Colonic mucosa (tissue), 4 donors: ENCODE measurements at places on chromosomes 1 and 21. TPM values are rescaled to one million over a fixed set of nuclear protein-coding genes. Genes with fewer than 3 reads are reported as not detected.

KCNQ4 gene
- total RNA-seq, result 1.9 TPM

OLFML2B gene
- total RNA-seq, result 0.57 TPM

B3GALT5 gene
- total RNA-seq, result 205 TPM

HES4 gene
- 30.5 TPM for total RNA-seq

DEGS1 gene
- 36.8 TPM for total RNA-seq

C1orf122 gene
- total RNA-seq, result 51.4 TPM

- no peak for DNase-seq
- H3K4me1 ChIP-seq, result no peaks in the 10 kb centered on the region
- no peaks in the 10 kb centered on the region for H3K27me3 ChIP-seq
- H3K36me3 ChIP-seq, result no peaks in the 10 kb centered on the region
- no peak overlapping the region for H3K27ac ChIP-seq
Observed at GRCh38 chr21:21851657-21852056, 853.4 kb downstream of the NCAM2 start.

GRCh38 chr1:116316373-116316772 is 56.7 kb upstream of the ATP1A1 start:
- H3K36me3 ChIP-seq, result no peaks in the 10 kb centered on the region
- H3K27me3 ChIP-seq, result no peaks in the 10 kb centered on the region
- peaks cover under 1% of the 10 kb centered on the region for H3K4me1 ChIP-seq
- H3K4me3 ChIP-seq, result no peak overlapping the region

DNA sequence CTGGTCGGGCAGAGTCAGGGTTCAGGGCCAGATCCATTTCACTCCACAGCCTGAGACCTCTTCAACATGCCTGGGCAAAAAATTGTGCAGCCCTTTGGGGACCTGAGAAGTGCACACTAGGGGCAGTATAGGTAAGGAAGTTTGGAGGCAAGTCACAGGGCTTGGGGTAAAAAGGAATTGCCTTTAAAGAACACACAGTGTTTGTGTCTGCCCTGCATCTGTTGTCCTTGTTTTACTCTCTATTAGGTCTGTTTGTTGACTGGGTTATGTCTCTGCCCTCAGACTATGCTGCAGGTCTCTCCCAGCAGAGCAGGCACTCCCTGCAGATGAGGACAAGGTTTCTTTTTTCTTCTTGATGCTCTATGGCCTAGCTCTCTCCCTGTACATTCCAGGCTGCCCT is 22.0 kb downstream of the LDLRAD2 start:
- peaks cover 21% of the 10 kb centered on the region for H3K36me3 ChIP-seq
- H3K4me1 ChIP-seq, result no peaks in the 10 kb centered on the region
- no peak overlapping the region for H3K27ac ChIP-seq
- no peaks in the 10 kb centered on the region for H3K27me3 ChIP-seq

DNA sequence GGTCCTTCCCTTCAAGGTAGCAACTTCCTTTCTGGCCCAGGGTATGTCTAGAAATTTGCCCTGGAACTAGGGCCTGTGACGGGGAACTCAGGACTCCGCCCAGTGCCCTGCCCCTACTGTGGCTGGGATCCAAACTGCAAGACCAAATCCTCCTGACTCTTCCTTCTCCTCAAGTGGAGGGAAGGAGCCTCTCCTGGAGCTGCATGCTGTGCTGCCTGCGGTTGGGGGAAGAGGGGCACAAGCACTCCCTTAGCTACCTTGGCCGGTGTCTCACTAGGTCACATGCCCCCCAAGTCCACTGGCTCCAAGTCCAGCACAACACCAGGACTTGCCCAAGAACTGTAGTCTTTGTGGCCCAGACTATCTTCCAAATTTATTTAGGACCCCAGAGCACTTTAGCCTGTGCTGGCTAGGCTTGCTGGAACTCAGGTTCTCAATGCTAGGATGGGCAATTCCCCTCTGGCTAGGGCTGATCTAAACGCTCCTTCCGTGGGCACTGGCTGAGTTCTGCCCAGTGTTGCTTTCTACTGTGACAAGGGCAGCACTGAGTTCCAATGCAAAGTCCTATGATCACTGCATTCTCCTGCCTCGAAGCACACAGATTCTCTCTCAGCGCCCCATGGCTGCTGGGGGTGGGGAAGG is 12.2 kb downstream of the ADSS2 start:
- H3K4me3 ChIP-seq, result no peak overlapping the region
- peak; percentile 64 for DNase-seq
- H3K27ac ChIP-seq, result no peak overlapping the region
- no peaks in the 10 kb centered on the region for H3K36me3 ChIP-seq
- H3K4me1 ChIP-seq, result no peaks in the 10 kb centered on the region

DNA sequence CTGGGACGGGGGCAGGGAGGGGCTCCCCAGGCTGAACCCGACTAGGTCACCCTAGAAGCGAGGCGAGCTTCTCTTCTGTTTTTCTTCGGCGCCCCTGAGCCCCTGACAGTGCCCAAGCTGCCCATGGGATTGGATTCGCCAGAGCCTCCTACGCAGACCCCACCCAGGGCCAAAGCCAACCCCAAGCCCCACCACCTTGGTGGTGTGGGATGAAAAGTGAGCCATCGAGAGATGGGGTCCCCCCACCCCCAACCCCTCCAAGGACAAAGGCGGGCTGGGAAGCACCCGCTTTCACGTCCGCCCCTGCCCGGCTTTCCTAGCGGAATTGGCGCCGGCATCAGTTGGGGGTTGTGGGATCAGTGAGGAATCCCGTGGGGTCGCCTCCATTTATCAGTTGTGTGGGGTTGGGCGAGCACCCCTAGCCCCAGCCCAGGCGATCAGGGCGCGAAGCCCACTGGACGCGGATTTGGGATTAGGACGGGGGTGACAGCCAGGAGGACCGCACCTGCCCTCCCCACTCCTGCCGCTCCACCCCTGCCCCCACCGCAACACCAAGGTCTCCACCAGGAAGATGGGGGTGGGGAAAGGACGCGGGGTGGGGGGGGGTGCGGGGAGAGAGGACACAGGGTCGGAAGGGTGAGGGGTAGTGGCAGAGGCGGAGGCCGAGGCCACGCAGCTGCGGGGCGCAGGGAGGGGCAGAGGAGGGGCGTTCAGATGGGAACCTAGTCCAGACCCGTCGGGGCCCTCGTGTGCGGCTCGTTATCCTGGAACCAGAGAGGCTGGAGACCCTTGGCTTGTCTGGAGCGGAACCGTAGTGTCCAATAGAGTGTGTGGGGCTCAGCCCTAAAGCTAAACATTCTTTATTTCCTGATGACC is 4.4 kb downstream of the TSPEAR start:
- H3K27me3 ChIP-seq, result peaks cover 62% of the 10 kb centered on the region
- H3K27ac ChIP-seq, result no peak overlapping the region

- no peaks in the 10 kb centered on the region for H3K4me1 ChIP-seq
- no peaks in the 10 kb centered on the region for H3K27me3 ChIP-seq
- peak; percentile 56 for DNase-seq
- H3K36me3 ChIP-seq, result no peaks in the 10 kb centered on the region
- no peak overlapping the region for H3K4me3 ChIP-seq
- no peak overlapping the region for H3K27ac ChIP-seq
Observed at GRCh38 chr21:38712071-38712470, 93.7 kb upstream of the ETS2 start.

DNA sequence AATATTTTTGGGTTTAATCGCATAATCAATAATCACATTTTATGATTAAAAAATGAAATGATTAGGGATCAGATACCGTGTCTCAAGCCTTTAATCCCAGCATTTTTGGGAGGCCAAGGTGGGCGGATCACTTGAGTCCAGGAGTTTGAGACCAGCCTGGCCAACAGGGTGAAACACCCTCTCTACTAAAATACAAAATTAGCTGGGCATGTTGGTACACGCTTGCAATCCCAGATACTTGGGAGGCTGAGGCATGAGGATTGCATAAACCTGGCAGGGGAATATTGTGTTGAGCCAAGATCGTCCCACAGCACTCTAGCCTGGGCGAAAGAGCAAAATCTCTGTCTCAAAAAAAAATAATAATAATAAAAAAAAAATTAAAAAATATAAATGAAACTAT is 1581.4 kb downstream of the KCNT2 start:
- no peaks in the 10 kb centered on the region for H3K36me3 ChIP-seq
- no peak for DNase-seq
- H3K4me1 ChIP-seq, result no peaks in the 10 kb centered on the region
- H3K4me3 ChIP-seq, result no peak overlapping the region
- H3K27me3 ChIP-seq, result no peaks in the 10 kb centered on the region

DNA sequence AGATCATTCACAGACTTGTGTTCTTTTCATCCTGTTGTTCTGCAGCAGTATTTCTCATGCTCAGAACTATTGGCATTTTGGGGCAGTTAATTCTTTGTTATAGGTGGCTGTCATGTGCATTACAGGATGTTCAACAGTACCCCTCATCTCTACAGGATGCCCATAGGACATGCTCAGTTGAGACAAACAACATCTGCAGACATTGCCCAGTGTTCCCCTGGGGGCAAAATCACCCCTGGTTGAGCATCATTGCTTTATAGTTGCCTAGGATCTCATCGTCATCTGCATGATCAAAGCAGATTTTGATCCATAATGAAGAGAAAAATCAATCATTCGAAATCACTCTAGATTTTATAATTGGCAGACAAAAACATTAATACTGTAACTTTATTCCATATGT is 222.5 kb upstream of the CACYBP start:
- no peaks in the 10 kb centered on the region for H3K36me3 ChIP-seq
- no peak for DNase-seq
- H3K4me3 ChIP-seq, result no peak overlapping the region

- H3K27ac ChIP-seq, result no peak overlapping the region
- no peak overlapping the region for H3K4me3 ChIP-seq
- H3K4me1 ChIP-seq, result no peaks in the 10 kb centered on the region
- H3K36me3 ChIP-seq, result no peaks in the 10 kb centered on the region
Observed at GRCh38 chr1:96016219-96016618, 705.4 kb upstream of the PTBP2 start.

GRCh38 chr1:109091078-109091838 is 694 bp downstream of the TMEM167B start:
- peak overlapping the region; percentile 82 for H3K27ac ChIP-seq
- H3K36me3 ChIP-seq, result peaks cover 4% of the 10 kb centered on the region
- peak overlapping the region; percentile 59 for H3K4me3 ChIP-seq
- H3K4me1 ChIP-seq, result peaks cover 8% of the 10 kb centered on the region
- DNase-seq, result peak; percentile 61

GRCh38 chr1:186236921-186237320 is 138.1 kb downstream of the TPR start:
- H3K4me1 ChIP-seq, result no peaks in the 10 kb centered on the region
- no peak for DNase-seq
- H3K27ac ChIP-seq, result no peak overlapping the region

DNA sequence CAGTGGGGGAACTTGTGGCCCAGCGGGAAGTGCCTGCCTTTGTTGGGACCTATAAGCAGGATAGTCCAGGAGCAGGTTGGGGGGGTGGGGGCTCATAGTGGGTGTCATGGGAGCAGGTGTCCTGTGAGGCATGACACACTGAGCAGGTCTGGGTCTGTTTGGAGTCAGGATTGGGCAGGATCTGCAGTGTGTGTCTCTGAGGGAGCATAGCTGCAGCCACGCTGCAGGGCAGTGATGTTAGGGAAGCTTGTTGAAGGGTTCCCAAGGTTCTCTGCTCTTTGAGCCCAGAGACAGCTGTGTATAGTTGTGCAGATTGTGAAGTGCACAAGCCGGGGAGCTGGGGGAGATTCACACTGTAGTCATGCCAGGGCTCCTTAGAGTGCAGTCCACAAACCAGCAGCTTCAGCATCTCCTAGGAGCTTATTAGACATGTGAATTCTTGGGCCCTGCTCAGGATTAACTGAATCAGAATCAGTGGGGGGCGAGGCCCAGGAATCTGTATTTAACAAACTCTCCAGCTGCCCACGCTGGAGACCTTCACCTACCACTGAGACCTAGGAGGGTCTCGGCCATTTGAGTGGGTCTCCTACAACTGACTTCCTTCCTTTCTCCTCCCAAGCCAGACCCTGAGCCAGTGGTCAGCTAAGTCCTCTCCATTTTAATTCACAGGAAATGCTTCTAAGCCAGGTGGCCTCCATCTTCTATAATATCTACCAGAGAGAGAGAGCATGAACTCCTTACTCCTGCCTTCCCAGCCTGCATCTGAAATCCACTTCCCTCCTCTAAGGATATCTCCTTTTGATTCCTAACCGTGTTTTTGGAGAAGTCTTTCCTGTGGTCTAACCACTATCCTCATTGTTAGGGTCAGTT is 11.1 kb downstream of the INSRR start:
- H3K27ac ChIP-seq, result no peak overlapping the region
- DNase-seq, result no peak
- no peaks in the 10 kb centered on the region for H3K4me1 ChIP-seq
- H3K36me3 ChIP-seq, result no peaks in the 10 kb centered on the region
- H3K4me3 ChIP-seq, result no peak overlapping the region

DNA sequence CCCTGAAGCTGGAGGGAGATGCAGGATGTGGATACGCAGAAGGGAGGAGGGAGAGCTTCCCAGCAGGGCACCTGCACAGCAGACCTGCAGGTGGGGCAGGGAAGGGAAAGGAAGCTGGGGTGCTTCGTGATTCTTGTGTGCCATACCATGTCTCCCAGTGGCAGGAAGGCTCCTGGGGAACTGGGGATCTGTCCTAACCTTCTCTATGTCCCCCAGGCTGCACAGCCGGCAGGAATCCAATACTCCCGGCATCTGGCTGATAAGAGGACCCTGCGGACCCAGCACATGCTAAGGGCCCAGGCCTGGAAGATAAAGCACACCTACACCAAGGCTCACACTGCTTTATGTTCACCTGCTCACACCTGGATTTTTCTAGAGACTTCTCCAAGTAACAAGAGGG is 79.4 kb downstream of the ITPKB start:
- H3K4me3 ChIP-seq, result no peak overlapping the region
- H3K27me3 ChIP-seq, result no peaks in the 10 kb centered on the region
- no peak for DNase-seq
- peaks cover 12% of the 10 kb centered on the region for H3K4me1 ChIP-seq
- no peaks in the 10 kb centered on the region for H3K36me3 ChIP-seq
- no peak overlapping the region for H3K27ac ChIP-seq

DNA sequence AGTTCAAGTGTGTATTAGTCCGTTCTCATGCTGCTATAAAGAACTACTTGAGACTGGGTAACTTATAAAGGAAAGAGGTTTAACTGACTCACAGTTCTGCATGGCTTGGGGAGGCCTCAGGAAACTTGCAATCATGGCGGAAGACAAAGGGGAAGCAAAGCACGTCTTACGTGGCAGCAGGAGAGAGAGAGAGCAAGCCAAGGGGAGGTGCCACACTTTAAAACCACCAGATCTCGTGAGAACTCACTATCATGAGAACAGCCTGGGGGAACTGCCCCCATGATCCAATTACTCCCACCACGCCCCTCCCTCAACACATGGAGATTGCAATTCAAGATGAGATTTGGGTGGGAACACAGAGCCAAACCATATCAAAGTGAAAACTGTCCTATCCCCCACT is 4.1 kb upstream of the MIS18A start:
- no peak for DNase-seq
- no peak overlapping the region for H3K4me3 ChIP-seq

DNA sequence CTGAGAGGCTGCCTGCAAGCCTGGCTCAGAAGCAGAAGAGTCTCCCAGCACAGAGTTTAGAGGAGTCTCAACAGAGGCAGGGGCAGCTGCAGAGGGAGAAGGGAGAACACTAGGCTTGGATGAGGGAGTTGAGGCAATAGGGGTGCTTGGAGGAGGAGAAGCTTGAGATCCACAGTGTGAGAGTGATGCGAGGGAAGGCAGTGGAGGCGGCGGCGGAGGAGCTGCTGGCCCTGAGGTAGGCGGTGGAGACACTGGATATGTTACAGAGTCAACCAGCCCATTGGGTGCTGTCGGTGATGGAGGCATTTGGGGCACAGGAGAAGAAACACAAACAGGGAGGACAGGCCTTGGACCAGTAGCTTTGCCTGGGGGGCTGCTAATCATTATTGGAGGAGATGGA is 89.4 kb upstream of the LBR start:
- H3K27ac ChIP-seq, result no peak overlapping the region
- no peak for DNase-seq
- H3K4me3 ChIP-seq, result no peak overlapping the region
- no peaks in the 10 kb centered on the region for H3K36me3 ChIP-seq
- H3K27me3 ChIP-seq, result no peaks in the 10 kb centered on the region

- no peaks in the 10 kb centered on the region for H3K36me3 ChIP-seq
- no peak for DNase-seq
- no peak overlapping the region for H3K4me3 ChIP-seq
- H3K4me1 ChIP-seq, result no peaks in the 10 kb centered on the region
- no peaks in the 10 kb centered on the region for H3K27me3 ChIP-seq
Observed at GRCh38 chr1:232457595-232457994, 172.3 kb downstream of the SIPA1L2 start.
